ENCODE measurements at places on chromosomes 7 and 10. TPM values are rescaled to one million over a fixed set of nuclear protein-coding genes. Genes with fewer than 3 reads are reported as not detected.

PRLHR gene
- total RNA-seq = not detected

RBP4 gene
- total RNA-seq = not detected

SLC26A5 gene
- total RNA-seq = 0.33 TPM

ELFN1 gene
- 0.65 TPM for total RNA-seq

NPFFR1 gene
- total RNA-seq = not detected

CC2D2B gene
- total RNA-seq = 0.86 TPM

TRIL gene
- total RNA-seq = 4.2 TPM

SPDYE18 gene
- total RNA-seq = 0.33 TPM

OR2A7 gene
- not detected for total RNA-seq

LRRC27 gene
- 11.1 TPM for total RNA-seq

TIMM23 gene
- total RNA-seq = 65.7 TPM

FAM25A gene
- not detected for total RNA-seq

SEMA3C gene
- 0.33 TPM for total RNA-seq

VSTM4 gene
- total RNA-seq = under 0.01 TPM

RBP3 gene
- not detected for total RNA-seq

ST7 gene
- total RNA-seq = 26.4 TPM

SMKR1 gene
- total RNA-seq = not detected

CPA1 gene
- total RNA-seq = not detected

BAMBI gene
- 1.9 TPM for total RNA-seq

CALY gene
- total RNA-seq = not detected

COL13A1 gene
- 16.7 TPM for total RNA-seq

AMZ1 gene
- not detected for total RNA-seq

ACBD7 gene
- 0.65 TPM for total RNA-seq

PDE6C gene
- not detected for total RNA-seq

TRIM74 gene
- total RNA-seq = not detected

MYO1G gene
- total RNA-seq = 0.10 TPM

CCAR1 gene
- total RNA-seq = 53.2 TPM

NKX1-2 gene
- not detected for total RNA-seq

RPEL1 gene
- 0.33 TPM for total RNA-seq

WEE2 gene
- total RNA-seq = not detected

PNLIPRP3 gene
- total RNA-seq = not detected

LRIT1 gene
- not detected for total RNA-seq

POLL gene
- total RNA-seq = 16.7 TPM

SDK1 gene
- 0.65 TPM for total RNA-seq

VWC2 gene
- not detected for total RNA-seq

NXPH1 gene
- total RNA-seq = not detected

Data from vein endothelial cell (primary cell).